ENCODE measurements at places on chromosomes 6 and 20.

- DNase-seq, result no peak
Observed at GRCh38 chr6:48835421-48835958, 627.6 kb downstream of the MMUT start.

GRCh38 chr20:51423290-51423667 lies 119.2 kb downstream of the NFATC2 start:
- no peak for DNase-seq

GRCh38 chr6:169420912-169421543 lies 167.4 kb upstream of the THBS2 start:
- no peak for DNase-seq

- no peak for DNase-seq
Observed at GRCh38 chr6:34723203-34723602, 26.6 kb upstream of the ILRUN start.

Measured in CD4-positive, alpha-beta T cell treated with Interleukin-15 for 4 hours (primary cell).